ENCODE measurements at places on chromosomes 4 and X.

DNA sequence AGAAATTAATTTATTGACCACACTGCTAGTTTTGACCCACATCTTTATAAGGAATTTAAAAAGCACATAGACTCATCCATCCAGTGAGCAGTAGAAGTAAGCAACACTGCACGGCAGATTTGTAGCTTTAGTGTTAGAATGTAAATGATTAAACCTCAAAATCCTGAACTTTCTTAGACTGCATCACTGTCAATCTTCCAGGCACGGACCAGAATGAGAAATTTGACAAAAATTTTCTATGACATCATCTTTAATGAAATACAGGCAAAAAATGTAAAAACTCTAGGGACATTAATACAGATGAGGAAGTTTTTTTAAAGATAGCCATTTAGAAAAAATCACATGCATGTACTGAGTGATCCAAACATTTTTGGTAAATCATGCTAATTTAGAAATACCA is 29.2 kb downstream of the NLGN4X start:
- DNase-seq = no peak

DNA sequence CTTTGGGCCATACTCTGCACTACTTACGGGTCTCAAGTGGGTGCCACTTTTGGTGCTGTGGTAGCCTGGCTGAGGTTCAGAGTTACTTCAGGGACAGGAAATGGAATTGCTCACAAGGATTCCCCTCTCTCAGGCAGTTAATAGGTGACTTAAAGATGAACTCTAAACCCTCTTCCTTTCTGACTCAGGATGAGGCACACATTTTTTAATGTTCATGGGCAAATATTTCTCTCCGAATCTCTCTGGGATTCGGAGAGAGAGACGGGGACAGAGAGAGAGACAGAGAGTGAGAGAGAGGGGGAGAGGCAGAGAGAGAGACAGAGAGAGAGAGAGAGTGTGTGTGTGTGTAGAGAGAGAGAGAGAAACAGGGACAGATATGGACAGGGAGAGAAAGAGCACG is 79.8 kb downstream of the NYX start:
- no peak for DNase-seq

GRCh38 chr4:89136525-89136924 is 25.2 kb downstream of the TIGD2 start:
- no peak for DNase-seq

DNA sequence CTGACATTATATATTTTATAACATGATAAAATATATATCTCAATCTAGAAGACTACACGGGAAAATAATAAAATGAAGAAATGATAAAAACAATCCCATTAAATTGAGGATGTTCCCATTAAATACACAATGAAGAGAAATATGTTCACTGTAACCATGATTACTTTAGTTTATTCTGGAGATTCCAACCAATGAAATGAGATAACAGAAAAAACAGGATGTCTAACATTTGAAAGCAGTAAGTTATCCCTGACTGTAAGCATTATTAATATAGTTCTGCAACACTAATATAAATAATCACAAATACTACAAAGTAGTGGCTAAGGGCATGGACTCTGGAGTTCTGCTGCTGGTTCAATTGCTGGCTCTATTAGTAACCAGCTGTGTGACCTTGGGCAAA is 169.4 kb downstream of the RNF150 start:
- no peak for DNase-seq

DNA sequence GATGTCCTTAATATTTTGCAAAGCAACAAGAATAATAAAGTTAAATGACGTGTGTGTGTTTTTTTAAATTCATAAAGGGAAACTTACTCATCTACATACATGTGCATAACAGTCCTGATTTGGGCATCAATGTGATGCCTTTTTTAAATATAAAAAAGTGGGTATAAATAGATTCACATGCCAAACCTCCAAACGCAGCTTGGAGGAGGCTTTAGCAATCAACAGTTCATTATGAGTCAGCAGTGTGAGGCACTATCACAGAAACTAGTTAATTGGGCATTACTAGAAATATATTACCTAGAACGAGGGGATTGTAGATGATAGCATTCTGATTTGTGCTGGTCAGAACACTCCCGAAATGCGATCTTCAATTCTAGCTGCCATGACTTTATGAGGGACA is 115.1 kb downstream of the HS6ST2 start:
- no peak for DNase-seq

DNA sequence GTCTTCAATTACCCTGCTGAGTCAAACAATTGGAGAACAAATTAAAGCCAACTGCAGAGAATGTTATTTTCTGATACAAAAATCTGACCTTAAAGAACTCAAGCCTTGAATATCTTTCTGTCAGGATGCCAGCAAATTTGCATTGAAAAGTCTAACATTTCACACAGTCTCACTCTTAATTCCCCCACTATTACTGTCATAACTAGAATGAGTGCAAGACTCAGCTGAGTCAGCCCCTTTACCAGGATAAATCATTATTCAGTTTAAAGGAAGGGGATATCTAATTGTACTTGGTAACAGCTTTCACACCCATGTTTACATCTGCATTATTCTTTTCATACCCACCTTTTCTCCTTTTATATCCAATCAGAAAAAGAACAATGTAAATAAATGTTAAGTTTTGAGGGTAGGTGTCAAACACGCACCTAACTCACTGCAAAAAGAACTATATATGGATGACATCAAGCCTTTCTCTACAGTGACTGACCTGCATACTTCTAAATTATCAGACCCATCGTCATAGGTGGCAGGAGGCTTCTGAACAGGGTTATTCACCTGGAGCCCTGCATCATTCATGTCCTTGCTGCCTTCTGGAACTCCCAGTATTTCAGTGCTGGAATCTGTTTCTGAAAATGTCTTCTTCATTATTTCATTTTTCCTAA is 117.4 kb downstream of the TMA16 start:
- no peak for DNase-seq

GRCh38 chrX:13808293-13808692 is 8.6 kb downstream of the GPM6B start:
- DNase-seq = no peak

GRCh38 chr4:8281519-8282133 is 12.1 kb downstream of the HTRA3 start:
- no peak for DNase-seq

DNA sequence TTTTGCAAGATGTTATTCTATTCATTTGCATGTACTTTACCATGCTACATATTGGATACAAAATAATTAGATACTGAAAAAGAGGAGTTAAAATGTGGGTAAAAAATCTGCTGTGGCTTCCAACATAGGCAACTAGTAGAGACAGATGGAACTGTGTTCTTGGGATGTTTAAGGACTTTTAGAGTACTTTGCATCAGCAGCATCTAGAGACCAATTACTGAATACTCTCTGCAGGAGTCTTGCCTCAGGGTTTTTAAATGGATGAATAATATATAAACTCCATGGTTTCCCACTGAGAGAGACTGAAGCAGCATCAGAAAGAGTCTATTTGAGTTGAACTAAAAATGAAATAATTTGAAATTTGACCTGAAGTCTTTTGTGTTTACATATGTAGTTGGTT is 676.7 kb downstream of the GALNTL6 start:
- no peak for DNase-seq

GRCh38 chr4:119111296-119111695 is 24.3 kb upstream of the MYOZ2 start:
- DNase-seq = no peak

DNA sequence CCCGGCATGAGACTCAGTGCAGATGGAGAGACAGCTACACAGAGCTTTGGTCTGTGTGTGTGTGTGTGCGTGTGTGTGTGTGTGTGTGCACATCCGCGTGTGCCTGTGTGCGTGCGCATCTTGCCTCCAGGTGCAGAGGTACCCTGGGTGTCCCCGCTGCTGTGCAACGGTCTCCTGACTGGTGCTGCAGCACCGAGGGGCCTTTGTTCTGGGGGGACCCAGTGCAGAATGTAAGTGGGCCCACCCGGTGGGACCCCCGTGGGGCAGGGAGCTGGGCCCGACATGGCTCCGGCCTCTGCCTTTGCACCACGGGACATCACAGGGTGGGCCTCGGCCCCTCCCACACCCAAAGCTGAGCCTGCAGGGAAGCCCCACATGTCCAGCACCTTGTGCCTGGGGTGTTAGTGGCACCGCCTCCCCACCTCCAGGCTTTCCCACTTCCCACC is 14.3 kb downstream of the FGFR3 start:
- DNase-seq = no peak

GRCh38 chr4:95472534-95472933 is 76.2 kb downstream of the UNC5C start:
- DNase-seq = no peak

Data from nephron progenitor cell (in vitro differentiated cells).